ENCODE measurements at places on chromosomes 4 and X. TPM values are rescaled to one million over a fixed set of nuclear protein-coding genes. Genes with fewer than 3 reads are reported as not detected.

Gene SPANXD
- polyA plus RNA-seq, result not detected

Gene KLF8
- 0.94 TPM for polyA plus RNA-seq

DNA sequence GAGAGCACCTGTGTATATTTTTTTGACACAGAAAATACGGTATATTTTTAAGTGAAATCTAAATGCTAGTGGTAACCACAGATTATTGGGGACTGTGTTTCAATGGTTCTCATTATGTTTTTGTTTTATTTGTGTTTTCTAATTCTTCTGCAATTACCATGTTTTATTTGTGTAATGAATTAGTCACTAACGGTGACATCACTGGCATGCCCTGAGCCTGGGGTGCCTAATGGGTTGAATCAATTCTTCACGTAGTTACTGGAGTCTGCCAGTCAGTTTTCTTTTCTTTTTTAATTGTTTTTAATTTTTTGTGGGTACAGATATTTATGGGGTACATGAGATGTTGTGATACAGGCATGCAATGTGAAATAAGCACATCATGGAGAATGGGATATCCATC, 168.8 kb downstream of the RELL1 start:
- DNase-seq, result no peak
- no peak overlapping the region for H3K27ac ChIP-seq
- H3K4me3 ChIP-seq, result no peak overlapping the region
- H3K4me1 ChIP-seq, result peaks cover 2% of the 10 kb centered on the region
- H3K36me3 ChIP-seq, result no peaks in the 10 kb centered on the region

Gene F9
- polyA plus RNA-seq, result 127 TPM
